ENCODE measurements at places on chromosomes 12 and 14.

- no peak for DNase-seq
These were observed 31.6 kb downstream of the KLRD1 start for GRCh38 chr12:10339053-10339840.

GRCh38 chr14:78933166-78933565 is 763.0 kb downstream of the NRXN3 start:
- no peak for DNase-seq

- DNase-seq = no peak
These were observed 274.9 kb upstream of the DIO3 start for GRCh38 chr14:101286271-101287018.

DNA sequence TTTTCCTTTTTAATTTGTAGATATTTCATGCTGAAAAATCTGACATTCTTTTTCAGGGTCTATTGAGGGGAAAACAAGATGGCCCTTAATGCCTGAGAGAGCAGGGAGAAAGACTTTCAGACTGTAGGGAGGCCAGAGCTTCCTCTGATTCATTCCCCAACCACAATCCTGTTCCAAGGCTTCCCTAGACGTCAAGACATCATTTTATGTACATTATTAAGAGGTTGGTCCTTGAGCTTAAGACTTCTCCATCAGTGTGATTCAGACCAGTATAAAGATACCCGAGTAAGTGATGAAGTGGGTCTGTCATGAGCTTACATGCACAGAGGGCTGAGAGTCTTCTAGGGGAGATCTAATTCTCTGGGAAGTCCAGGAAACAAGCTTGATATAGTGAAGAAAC is 57.3 kb downstream of the AVPR1A start:
- no peak for DNase-seq

- no peak for DNase-seq
These were observed 8.5 kb upstream of the SVOP start for GRCh38 chr12:109029411-109029810.

- DNase-seq = no peak
These were observed 42.1 kb downstream of the CCDC175 start for GRCh38 chr14:59534361-59534987.
